Glomerular endothelial cell (primary cell): ENCODE measurements at places on chromosomes 13 and 19.

DNA sequence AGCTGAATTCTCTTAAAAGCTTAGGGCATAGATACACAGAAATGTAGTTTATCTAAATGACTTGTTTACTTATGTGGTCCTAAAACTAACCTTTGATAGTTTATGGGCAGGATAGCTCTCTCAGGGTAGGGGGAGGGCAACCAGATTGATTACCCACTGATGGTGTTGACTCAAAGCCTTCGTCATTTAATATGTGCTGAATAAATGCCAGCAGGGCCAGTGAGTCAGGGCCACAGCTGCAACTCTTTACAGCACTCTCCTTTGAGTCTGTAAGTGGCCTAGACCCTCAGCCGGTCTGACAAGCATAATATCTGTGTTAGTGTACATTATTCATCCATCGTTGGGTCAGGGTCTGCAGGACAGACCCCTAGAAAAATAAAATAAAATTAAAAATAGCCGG is 128.5 kb downstream of the ZNF675 start:
- no peak for DNase-seq

DNA sequence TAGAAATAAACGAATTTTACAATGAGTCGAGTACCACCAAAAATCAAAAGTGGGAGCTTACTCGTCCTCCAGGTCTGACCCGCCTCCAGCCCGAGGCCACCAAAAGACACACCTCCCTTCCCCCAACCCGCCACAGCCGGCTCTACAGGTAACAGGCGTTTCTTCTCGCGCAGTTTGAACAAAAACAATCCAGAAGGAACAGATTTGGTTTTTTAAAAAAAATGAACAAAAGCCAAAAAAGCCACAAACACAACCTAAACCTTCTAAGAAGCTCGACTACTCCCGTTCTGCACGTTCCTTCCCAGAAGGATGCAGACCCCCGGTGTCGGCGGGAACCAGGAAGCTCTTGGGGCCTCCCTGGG is 671 bp downstream of the ZDHHC20 start:
- no peak for DNase-seq

DNA sequence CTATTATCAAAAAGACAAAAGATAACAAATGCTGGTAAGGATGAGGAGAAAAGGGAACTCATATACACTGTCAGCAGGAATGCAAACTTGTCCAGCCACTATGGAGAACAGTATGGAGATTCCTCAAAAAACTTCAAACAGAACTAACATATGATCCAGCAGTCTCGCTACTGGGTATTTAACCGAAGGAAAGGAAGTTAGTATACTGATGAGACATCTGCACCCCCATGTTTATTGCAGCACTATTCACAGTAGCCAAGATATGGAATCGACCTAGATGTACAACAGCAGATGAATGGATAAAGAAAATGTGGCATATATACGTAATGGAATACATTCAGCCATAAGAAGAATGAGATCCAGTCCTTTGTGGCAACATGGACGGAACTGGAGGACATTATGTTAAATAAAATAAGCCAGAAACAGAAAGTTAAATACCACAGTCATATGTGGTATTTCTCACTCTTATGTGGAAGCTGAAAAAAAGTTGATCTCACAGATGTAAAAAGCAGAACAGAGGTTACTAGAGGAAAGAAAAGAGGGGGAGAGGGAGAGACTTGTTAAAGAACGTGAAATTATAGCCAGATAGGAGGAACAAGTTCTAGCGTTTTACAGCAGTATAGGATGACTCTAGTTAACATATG is 83.2 kb downstream of the RUBCNL start:
- DNase-seq = no peak

GRCh38 chr19:54380897-54381296 is 16.2 kb upstream of the LAIR1 start:
- DNase-seq = no peak

DNA sequence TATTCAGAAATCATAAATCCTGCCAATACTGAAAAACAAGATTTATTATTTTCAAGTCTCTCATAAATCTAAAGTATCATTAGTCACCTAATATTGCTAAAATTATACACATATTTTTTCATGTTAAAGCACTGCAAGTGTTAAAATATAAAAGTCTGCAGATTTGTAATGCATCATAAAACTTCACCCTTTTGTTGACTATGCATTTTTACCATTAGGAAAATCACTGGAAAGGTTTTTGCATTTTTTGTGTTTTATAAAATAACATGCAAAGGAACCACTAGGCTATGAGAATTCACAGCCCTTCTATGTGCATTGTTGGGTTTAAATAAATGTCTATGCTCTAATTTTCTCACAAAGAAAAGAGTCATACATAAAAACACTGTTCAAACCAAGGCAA is 407.3 kb downstream of the DACH1 start:
- no peak for DNase-seq

GRCh38 chr13:80276371-80277289 is 64.3 kb downstream of the SPRY2 start:
- peak; percentile 50 for DNase-seq

- DNase-seq = no peak
Observed at GRCh38 chr13:110576736-110577476, 15.4 kb upstream of the RAB20 start.

DNA sequence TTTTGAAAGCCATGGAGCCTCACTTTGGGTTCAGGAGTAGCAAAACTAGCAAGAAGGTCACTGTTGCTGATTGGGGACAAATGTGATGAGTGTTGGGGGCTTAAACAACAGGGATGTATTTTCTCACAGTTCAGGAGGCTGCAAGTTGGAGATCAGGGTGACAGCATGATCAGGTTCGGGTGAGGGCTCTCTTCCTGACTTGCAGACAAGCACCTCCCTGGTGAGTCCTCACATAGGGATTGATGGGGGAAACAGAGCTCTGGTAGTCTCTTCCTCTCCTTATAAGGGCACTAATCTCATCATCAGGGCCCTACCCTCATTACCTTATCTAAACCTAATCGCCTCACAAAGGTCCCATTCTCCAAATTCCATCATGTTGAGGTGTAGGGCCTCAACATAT is 179.2 kb downstream of the TSHZ3 start:
- DNase-seq = no peak

DNA sequence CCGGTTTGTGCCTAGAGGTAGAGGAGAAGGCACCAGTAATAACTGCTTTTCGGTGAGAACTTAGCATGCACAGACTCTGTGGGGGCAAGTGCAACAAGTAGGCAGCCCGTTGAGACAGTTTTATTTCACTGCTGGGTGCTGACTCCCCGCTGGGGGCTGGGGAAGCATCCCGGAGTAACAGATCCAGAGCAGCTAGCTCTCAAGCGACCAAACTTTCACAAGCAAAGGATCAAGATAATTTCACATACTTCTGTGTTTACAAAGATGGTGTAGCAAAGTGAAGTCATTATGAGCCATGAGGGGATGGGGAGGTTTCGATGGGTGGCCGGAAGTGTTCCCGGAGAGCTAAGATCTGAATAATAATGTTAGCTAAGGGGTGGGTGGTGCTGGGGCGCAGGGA is 2.8 kb downstream of the NACC1 start:
- no peak for DNase-seq

DNA sequence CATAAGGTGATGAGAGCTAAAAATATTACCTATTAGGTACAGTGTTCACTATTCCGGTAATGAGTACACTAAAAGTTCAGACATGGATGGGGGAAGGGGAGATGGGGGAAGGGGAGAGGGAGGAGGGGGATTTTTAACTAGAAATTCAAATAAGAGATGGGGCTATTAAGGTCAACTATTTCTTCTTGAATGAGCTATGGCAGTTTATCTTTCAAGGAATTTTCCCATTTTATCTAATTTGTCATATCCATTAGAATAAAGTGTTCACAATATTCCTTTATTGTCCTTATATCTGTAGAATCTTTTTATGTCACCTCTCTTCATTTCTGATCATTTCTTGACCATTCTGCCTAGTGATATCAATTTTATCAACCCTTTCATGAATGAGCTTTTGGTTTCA is 362.4 kb downstream of the SUCLA2 start:
- DNase-seq = no peak

DNA sequence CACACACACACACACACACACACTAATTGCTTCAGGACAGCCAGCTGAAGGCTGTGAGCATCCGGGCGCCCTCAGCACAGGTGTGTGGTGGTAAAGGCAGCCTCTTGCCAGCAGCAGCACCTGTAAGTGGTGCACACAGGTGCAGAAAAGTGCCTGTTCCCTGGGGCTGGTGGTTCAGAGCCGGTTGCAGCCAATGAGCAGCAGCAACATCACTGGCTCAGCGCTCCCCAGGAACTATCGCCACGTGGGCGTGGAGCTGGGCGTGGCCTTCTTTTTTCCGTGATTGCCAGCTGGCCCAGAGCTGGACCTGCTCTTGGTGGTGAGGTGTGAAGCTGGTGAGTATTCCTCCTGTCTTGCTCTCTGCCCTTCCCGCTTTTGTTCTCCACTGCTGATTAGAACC is at the start of gene NLRP5:
Gene NLRP5 (plus strand): TSS at position 289 of the 400 bp plus-strand sequence.
- no peak for DNase-seq

DNA sequence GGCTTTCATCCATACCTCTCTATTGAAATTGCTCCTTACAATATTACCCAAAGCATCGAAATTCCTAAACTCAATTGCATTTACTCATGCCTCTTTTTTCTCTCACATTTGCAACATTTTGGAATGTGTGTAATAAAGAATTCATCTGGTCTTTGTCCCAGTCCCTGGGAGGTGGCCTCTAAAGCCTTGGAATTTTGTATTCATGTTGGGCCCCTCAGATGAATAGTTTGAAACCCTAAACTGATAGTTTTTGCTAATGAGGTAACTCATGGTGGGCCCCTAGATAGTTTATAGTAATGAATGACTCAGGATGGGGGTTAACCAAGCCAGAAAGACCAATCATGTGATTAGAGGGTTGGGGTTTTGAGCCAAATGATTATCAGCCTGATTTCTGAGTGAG is 490.4 kb downstream of the DIAPH3 start:
- no peak for DNase-seq

GRCh38 chr13:66995203-66995611 is 234.9 kb downstream of the PCDH9 start:
- DNase-seq = no peak

GRCh38 chr13:100644371-100644770 is 30.2 kb downstream of the TMTC4 start:
- DNase-seq = no peak

DNA sequence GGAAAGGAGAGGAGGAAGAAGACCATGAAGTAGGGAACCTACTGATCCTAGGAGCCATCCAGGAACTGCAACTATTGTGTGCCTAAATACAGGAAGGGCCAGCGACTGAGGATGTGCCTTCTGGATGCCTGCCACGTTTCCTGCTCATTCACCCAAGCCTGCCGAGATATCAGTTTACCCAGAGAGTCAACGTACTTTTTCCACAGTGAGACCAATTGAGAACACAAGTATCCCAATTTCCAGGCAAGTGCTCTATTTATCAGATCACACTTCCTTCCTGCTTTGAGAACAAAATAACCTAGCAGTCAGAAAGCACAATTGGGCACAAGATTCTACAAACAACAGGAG is 122.4 kb downstream of the AKAP11 start:
- no peak for DNase-seq

- no peak for DNase-seq
Observed at GRCh38 chr13:26988059-26988769, 183.4 kb downstream of the USP12 start.

DNA sequence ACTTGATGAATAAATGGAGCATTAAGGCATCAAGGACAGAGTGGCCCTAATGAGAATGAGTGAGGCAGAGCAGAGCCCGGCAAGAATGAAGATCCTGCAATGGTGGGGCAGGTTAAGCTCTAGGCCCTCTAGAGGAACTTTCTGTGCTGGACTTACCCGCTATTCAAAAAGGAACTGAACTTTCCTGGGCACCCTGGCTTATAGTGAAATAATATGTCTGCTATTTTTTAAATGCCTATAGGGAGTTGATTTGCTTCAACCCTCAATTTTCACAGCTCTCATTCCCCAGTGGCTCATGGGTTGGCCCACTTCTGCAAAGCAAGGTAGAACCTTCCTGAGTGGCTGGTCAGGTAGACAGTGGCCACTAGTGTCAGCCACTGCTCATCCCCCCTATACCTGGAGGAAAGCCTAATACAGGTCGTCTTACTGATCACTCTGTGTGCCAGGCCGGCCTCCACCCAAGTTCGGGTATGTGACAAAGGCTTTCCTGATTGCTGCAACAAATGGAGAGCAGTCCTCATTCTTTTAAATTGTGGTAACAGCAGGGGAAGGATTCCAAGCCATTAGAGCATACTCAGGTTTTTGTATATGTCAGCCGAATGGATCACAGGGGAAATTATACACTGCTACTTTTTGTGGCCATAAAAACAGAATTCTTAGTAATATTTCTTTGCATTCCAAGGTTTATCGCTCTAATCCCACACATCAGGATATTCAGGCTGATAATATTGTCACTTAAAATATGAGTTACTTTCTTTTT is 103.0 kb downstream of the KL start:
- DNase-seq = no peak

DNA sequence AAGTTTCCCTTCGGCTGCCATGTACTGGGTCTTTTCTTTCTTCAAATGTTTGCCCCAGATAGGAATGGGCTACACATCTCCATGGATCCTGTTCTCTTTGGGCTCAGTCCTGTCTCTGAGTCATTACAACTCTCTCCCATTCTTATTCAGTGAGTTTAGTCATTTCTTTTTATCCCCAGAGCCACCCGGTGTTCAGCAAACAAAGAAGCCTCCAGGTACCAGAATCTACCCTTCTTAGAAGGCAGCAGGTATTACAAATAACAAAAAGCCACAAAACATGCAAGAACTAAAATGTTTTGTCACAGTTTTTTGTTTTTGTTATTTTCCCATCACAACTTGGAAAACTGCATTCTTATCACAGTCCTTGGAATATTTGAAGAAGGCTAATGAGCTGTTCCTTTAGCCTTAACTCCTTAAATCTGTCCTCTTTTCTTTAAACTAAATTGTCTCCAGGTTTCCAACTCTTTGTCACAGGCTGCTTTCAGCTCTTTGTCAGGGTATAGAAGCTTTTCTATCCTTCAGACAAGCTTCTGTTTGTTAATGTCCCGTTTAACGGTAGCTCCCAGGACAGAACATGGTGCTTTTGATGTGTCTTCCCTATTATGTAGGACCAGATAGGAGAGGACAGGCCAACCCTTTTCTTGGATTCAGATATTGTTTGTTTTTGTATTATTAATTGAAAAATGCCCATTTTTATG is 215.5 kb upstream of the HTR2A start:
- no peak for DNase-seq

- DNase-seq = no peak
Observed at GRCh38 chr13:49112782-49113525, 107.2 kb upstream of the MLNR start.

GRCh38 chr13:113527272-113527958 is 36.9 kb upstream of the DCUN1D2 start:
- no peak for DNase-seq
